Glutamatergic neuron (in vitro differentiated cells): ENCODE measurements at places on chromosomes 5 and 9.

DNA sequence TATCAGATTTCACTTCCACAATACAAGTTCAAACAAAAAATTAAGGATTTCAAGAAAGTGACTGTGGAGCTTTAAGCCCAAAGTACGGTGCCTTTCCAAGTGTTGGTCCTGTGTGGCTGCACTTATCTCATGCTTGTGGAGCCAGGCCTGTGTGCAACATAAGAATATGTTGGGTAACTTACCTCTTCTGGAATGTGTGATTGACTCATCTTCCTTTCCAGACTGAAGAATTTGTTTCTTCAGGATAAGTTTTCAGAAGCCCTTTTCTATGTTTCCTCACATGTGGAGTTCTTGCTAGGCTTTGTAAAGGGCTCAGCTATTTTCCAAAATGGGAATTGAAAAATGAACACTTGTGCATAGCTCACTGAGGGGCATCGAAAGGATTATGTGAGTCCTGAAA, 485.1 kb upstream of the PAPPA start:
- DNase-seq = no peak

- DNase-seq = no peak
These were observed 536.5 kb downstream of the CDK5RAP2 start for GRCh38 chr9:120043448-120043847.

DNA sequence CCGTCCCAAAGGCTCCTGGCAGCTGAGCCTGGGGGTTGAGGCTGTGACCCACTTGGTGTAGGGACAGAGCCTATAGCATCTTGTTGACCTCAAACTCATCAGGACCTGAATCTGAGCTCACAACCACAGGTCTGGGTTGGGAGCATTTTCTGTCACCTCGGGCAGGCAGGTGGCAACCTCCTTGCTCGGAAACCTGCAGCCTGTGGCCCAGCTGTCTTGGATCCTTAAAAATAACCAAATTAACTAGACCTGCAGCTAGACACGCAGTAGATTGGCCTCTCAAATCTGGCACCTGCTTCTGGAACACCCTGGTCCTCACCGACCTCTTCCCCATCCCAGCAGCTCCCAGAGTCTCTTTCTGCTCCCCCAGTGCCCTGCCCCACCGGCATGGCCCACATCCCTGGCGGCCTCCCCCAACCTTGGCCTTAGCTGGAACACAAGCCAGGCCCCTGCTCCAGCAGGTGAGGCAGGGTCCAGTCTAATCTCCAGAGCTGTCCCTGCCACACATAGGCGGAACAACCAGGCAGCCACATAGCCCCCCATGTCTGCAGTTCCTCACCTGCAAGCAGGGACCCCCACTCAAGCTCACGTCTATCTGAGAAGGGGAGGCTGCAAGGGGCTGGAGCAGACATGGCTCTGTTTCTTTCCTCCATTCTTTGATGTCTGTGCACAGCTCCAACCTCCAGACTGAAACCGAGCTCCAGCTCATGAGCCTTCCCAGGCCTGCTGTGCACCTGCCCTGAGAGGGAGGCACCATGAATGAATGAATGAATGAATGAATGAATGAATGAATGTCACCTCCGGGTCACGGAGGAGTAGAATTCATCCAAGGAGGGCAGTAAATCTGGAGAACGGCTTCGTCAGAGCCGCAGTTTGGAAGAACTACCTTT, 28.3 kb downstream of the PAEP start:
- DNase-seq = no peak

- no peak for DNase-seq
These were observed 490.0 kb upstream of the COX7C start for GRCh38 chr5:86127696-86128095.

DNA sequence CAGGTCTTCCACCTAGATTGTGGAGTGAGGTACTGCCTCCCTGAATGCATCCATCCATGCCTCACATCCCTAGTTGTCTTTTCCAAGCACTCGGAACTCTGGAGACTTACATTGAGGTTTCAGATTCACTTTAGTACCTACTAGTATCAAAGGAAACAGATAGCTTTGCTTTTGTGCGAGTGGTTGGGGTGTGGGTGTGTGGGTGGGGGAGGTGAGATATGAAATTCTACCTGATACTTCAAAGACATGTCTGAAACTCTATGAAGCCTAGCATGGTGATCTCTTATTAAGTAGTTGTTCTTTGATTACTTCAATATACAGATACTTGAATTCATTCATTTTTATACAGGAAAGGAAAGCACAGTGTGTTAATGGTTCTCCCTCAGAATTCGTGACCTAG, 64.4 kb downstream of the MCCC2 start:
- no peak for DNase-seq

- DNase-seq = no peak
These were observed 117.9 kb downstream of the ZSWIM6 start for GRCh38 chr5:61449804-61450492.

- DNase-seq = no peak
These were observed 58.7 kb upstream of the HRH2 start for GRCh38 chr5:175599210-175599609.

DNA sequence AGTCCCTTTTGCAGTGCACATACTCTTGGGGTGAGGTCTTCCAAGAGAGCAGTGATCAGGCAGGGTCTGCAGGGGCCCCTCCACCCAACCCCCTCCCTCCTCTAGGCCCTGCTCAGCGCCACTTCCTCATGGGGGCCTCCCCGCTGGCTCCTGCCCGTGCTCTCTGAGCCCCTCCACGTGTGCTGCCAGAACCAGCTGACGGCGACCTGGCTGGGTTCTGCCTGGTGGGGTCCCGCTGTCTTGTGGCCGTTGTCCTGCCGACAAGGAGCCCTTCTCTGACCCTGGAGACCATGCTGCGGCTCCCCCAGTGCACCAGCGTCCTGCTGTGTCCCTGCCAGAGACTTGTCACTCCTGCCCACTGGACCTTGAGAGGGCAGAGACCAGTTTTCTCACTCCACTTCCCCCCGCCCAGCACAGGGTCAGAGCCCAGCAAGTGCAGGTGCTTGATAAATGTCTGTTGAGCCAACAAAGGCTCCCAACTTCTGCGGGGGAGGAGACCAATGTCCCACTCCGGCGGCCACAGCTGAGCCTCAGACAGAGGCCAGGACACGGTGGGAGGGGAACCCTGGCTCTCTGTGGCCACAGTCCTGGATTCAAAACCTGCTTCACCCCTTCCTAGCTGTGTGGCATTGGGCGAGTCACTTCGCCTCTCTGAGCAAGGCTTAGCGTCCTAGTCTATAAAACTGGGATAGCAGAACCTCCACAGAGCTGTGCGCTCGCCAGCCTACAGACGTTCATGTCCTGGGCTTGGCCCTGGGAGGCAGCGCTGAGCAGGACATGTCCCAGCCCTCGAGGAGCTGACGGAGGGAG, 24.8 kb downstream of the SARDH start:
- DNase-seq = peak; percentile 18

GRCh38 chr9:131728546-131728910, 11.3 kb downstream of the RAPGEF1 start:
- no peak for DNase-seq

DNA sequence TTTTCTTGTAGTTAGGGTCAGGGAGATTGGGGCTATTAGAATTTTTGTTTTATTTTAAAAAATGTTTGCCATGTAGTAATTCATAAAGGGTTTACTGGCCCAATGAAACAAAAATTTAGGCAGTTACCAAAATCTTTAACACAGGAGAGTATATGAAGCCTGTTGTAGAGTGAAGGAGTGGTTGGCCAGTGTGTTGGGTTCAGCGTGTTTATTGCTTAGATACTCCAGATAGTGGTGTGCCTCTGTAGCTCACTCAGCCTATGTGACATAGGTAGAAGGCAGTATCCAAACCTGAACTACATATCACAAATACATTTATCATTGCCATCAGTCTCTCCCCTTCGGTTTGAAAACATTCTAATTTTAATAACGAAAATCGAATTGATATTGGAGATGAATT, 1.2 kb downstream of the TEK start:
- DNase-seq = no peak

GRCh38 chr5:131462454-131462853, 172.6 kb downstream of the RAPGEF6 start:
- DNase-seq = no peak

GRCh38 chr9:108245901-108246300, 609.9 kb downstream of the ACTL7B start:
- no peak for DNase-seq

DNA sequence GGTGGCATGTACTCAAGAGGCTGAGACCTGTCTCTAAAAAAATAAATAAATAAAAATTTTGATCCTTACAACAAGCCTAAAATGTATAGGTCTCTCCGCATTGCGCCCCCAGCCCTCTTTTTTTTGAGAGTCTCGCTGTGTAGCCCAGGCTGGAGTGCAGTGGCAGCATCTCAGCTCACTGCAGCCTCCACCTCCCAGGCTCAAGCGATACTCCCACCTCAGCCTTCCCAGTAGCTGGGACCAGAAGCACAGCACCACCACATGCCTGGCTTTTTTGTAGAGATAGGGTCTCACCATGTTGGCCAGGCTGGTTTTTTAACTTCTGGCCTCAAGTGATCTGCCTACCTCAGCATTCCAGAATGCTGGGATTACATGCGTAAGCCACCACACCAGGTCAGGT, 2.2 kb upstream of the GARIN3 start:
- DNase-seq = no peak

DNA sequence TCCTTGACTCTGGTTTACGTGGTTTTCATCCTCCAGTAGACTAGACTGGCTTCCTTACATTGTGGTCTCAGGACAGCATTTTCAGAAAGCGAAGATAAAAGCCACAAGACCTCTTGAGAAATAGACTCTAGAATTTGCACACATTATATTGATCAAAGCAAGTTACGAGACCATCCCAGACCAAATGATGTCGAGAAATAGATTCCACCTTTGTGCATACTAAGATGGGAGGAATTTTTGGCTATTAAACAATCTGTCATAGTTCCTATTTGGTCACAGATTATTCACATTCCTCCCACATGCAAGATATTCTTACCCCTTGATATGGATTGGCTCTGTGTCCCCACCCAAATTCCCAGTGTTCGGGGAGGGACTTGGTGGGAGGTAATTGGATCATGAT, 65.6 kb downstream of the TEX10 start:
- no peak for DNase-seq

- no peak for DNase-seq
These were observed 106.7 kb upstream of the NR5A1 start for GRCh38 chr9:124613849-124614248.
